AG09309 (cell line): ENCODE measurements at places on chromosomes 5 and 9.

- DNase-seq: no peak
Observed at GRCh38 chr9:23700359-23700758, 125.7 kb downstream of the ELAVL2 start.

- DNase-seq: peak; percentile 74
Observed at GRCh38 chr9:99109522-99109921, 4.6 kb downstream of the TGFBR1 start.

DNA sequence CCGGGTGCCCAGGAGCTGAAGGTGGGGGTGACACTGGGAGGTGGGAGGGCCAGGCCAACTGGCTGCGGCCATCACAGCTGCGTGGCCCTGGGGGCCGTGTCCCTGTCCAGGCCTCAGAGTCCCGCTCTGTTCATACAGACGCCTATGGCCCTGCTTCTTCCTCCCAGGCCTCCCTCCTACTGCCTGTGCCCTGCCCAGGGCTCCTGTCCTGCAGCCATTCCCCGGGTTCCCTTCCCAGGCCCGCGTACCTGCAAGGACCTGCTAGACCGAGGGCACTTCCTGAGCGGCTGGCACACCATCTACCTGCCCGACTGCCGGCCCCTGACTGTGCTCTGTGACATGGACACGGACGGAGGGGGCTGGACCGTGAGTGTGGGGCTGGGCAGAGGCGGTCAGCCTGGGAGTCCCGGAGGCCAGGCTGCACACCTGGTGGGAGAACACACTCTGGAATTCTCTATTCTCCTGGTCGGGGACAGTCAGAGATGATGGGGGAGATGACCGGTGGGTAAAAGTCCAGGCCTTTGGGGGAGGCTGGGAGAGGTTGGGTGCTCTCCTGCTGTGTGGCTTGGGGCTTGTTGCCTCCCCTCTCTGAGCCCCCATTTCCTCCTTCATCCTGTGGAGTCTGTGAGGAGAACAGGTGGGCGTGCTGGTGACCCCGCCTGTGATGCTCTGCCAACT, 4.5 kb downstream of the FCN2 start:
- DNase-seq: no peak

DNA sequence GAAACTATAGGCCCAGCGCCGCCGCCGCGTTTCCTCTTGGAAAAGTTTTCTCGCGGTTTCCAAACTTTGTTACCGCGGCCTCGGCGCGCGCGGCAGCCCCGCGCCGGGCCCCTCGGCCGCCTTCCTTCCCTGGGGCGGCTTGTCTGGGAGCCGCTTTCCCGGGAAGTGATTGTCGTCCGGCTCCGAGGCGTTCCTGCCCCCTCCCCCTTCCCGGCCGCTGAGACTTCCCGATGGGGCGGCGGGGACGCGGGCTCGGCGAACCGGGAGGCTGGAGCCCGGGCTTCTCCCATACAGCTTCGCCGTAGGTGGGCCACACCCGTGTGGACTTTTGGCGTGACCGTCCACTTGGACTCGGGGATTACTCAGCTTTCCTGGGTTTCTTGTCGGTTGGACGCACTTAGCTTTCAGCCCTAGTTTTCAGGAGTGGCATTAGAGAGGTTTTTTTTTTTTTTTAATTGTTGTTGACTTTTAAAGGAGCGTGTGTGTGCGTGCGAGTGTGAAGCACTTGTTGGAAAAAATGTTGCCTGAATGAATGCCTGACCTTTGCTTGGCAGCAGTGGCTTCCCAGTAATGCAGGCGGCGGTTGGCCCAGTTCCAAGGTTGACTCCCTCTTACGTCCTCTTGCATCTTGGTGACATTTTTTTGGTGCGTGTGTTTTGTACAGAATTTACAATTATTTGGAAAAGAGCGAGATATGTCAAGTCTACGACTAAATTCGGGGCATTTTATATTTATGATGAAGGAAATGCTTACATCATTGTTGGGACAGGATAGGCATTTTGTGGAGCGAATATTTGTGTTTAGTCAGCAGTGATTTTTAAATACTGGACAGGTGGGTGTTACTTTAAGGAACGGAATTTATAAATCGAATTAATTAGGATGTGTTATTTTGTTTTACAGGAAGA, 821 bp downstream of the CTNNA1 start:
- peak; percentile 75 for DNase-seq

- DNase-seq: no peak
Observed at GRCh38 chr5:77418601-77419581, 73.2 kb downstream of the WDR41 start.

DNA sequence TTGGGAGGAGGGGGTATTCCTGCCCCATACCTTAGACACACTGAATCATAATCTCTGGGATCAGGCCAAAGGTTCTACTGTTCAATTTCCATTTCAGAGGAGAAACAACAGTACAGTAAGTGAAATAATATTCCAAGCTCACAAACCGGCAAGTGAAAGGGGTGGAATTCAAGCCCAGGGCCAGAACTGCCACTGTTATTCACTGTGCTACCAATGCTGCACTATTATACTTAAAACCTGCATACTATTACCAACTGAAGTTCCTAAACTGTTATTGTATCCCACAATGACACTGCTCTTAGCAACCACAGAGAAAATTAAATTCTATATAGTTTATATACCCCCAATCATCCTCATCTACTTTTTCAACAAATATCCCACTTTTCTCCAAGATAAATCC, 24.6 kb downstream of the SSBP2 start:
- DNase-seq: no peak

DNA sequence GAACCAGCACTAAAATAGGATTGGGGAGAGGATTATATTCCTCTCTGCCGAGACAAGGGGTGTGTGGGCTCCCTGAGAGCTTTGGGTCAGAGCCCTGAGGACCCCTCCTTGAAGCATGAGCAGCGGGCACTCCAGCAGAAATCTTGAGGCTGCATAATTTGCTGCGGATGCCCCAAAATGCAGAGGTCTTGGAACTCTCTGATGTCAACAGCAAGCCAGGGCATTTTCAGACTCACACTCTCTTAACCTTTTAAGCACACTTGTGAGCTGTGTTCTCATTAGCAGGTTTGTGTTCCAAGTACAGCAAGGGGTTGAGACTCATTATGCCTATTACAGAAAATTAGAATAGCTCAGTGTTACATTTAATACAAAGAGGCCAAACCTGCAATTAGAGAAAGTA, 513.0 kb upstream of the ADAMTS16 start:
- no peak for DNase-seq

- no peak for DNase-seq
Observed at GRCh38 chr9:99677281-99677680, 144.4 kb upstream of the NR4A3 start.

DNA sequence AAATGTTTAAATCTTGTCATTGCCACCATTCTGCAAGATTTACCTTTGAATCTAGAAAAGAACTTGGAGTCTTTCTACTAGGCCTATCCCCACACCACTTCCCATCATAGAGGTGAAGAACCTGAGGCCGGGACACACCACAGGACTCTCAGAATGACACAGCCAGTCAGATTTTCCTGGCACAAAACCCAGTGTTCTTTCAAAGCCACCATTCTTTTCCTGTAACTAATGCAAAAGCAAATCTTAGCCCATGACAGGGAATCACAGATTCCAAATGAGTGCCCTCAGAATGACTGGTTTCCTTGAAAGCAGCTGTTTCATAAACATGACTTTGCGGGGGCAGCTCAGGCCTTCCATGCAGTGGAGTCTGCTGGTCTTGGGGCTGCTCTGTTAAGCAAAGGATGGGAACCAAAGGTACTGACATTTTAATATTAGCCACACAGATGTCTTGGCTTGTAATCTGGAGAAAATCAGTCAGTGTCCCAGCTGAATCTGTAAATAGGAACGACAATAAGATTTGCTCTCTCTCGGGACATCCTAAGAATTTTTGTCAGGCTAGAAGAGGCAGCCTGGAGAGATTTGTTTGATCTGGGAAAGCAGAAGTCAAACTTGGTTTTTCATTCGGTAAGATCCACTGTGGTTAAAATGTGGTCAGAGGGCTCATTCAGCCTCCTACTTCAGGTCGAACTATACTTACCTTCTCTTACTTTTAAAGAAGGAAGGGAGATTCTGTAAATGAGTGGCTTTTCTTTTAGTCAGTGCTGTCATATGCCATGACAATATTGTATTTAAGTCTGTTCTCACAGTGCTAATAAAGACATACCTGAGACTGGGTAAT, 115.1 kb downstream of the PALM2AKAP2 start:
- no peak for DNase-seq

GRCh38 chr5:167853421-167853820, 438.0 kb upstream of the WWC1 start:
- peak; percentile 87 for DNase-seq

DNA sequence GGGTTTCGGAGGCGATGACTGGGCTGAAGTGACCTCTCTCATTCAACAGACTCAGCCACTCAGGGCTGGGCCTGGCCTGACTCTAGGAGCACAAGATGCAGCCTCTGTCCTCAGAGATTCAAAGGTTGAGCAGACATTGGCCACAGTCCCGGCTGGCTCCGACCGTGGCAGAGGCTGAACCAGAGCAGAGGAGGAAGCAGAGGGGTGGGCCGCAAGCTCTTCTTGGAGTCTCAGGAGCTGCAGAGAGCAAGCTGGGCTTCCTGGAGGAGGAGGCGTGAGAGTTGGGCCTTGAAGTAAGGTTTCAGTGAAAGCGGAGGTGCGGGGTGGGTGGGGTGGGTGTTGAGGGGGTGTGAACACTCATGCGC, 37.6 kb downstream of the ALG2 start:
- no peak for DNase-seq

GRCh38 chr5:57175551-57176309, 1.9 kb downstream of the GPBP1 start:
- DNase-seq: no peak

DNA sequence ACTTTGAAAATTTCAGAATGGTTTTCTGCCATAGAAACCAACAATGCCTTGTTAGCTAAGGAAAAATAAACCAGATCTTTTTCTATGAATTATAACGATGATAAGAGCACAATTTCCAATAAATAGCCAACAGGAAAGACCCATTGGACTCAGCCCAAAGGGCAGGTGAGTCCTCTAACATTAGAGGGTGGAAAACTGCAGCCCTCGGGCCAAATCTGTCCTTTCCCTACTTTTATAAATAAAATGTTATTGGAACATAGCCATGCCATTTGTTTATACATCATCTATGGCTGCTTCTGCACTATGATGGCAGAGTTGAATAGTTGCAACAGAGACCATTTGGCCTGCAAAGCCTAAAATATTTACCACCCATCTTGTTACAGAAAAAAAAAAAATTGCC, 296.1 kb downstream of the FBXL7 start:
- DNase-seq: no peak

- no peak for DNase-seq
Observed at GRCh38 chr9:133991964-133992779, at the start of gene VAV2. Gene VAV2 (minus strand): TSS chr9:133992324. CDS start chr9:133992278, 46 bp downstream.

GRCh38 chr9:3508521-3509291, 17.1 kb downstream of the RFX3 start:
- DNase-seq: no peak

GRCh38 chr9:107547772-107548297, 58.3 kb upstream of the KLF4 start:
- DNase-seq: no peak

DNA sequence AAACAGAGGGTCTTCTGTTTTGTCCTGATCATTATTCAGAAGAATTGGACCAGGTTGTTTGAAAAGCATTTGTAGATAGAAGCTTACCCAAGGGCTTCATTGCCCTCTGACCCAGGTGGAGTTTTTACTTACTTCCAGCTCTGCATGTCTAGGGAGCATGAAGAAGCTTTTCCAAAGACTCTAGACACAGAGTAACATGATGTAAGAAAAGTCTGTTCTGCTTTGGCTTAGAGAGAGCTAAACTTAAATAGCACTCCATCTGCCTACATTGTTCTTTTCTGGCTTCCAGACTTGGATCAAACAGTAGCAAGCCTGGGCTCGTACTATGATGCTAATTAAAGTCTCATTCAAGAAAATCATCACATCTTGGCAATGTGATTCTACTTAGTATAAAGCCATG, 112.1 kb downstream of the SNCAIP start:
- no peak for DNase-seq

DNA sequence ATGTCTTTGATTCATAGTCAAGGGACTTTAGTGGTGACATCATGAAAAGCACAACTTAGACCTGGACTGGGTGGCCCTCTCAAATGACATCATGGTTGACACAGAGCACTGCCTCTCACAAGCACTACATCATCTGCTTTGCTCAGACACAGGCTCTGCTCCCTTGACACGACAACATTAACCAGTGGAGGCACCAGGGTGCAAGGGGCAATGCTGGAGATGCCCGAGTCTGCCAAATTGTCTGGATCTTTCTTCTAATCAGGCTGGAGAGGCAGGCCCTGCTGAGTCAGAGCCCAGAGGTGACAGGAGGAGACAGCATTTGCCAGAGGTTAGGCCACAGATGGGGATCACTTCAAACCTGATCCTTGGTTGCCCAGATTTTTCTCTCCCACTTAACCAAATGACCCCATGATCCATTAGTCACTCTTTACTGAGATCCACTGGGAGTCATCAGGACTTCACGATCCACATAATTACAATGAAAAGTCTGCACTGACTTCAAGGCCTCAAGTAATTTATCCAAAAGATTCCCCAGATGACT, 174.4 kb downstream of the SLIT3 start:
- no peak for DNase-seq

DNA sequence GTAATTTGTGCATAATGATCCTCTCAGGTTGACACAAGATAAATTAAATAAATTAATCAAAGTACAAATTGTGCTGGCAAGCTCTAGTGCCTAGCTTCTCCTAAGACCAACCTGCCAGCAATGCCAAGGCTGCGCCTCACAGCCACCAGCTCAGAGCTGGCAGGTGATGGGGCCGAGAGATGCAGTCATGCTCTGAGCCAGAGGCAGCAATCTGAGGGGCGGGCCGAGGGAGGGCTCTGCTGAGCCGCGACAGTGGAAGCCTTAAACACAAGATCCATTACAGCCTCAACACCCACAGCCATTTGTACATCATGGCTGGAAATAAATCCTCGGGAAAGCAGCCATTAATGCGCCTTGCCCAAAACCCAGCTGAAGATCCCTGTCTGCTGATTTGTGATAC, 20.3 kb downstream of the MED27 start:
- DNase-seq: no peak

- DNase-seq: no peak
Observed at GRCh38 chr9:89020754-89021153, 29.5 kb downstream of the S1PR3 start.

DNA sequence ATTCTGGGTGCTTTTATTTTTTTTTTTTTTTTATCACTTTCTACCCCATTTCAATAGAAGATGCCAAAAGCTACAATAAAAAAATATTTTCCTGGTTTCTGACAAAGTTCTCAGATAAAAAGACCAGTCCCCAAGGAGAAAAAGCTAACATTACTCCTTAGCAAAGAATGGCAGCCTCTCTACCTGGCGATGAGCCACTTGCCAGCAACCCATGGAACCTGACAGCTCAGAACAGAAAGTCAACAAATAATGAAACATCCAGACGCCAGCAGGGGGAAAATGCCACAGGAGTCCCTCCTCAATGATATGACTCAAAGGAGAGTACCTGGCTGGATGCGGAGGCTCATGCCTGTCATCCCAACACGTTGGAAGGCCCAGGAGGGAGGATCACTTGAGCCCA, 123.2 kb downstream of the MYO10 start:
- DNase-seq: no peak
